ENCODE measurements at places on chromosomes 4 and X.

DNA sequence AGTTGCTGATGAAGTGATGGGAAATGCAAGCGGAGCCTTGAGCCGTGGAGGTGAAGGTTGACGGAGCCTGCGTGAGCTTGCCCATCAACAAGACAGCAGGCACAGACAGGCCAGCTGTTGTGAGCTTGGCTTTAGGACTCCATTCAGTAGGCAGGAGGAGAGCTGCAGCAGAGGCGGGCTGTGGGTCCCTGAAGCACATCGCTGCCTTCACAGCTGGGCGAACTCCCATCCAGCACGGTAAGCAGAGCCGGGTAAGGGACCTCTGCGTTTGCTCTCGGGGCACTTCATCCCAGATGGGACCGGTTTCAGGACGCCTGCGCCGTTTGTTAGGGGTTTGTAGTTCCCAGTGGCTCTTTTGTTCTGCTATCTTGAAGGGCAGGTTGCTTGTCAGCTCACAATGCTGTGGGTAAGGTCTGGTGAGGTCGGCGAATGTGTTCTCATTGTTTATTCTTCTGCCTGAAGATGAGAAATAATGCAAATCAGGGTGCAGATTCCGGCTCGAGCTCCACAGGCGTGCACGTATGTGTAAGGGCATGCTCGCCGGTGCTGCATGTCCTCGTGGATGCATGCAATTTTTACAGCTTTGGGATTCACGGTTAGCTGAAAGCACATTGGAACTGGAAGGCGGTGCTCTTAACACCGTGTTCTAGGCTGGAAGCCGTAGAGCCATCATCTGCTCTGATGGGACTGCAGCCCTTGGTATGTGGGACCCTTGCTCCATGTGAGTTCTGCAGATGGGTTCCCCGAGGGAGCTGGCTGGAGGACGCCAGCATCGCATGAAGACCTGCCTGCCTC, 54.6 kb upstream of the CLDN34 start:
- DNase-seq, result no peak

DNA sequence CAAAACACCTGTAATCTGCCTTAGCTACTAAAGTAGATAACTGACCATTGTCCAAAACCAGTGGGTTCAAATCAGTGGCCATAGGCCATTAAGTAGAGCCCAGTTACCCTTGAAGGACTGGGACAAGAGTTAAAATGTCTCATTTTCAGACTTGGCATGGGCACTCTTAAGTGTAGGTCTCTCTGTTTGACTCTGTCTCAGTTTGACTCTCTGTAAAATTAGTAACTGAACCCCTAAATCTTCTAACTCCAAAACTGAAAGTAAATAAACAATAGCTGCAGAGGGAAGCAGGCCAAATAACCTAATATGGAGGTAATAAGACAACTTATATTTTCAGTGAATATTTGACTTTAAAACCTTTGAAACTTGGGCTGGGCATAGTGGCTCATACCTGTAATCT, 89.1 kb downstream of the SLC16A2 start:
- DNase-seq, result no peak

DNA sequence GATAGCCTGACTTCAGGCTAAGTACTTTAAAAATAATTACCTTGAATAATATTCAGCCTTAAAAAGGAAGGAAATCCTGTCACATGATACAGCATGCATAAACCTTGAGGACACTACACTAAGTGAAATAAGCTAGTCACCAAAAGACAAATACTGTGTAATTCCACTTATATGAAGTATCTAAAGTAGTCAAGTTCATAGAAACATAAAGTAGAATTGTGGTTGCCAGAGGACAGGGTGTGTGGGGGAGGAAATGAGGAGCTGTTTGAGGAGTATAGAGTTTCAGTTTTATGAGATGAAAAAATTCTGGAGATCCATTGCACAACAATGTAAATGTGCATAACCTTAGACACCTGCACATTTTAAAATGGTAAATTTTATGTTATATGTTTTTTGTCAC, 5.6 kb upstream of the STPG2 start:
- no peak for DNase-seq

DNA sequence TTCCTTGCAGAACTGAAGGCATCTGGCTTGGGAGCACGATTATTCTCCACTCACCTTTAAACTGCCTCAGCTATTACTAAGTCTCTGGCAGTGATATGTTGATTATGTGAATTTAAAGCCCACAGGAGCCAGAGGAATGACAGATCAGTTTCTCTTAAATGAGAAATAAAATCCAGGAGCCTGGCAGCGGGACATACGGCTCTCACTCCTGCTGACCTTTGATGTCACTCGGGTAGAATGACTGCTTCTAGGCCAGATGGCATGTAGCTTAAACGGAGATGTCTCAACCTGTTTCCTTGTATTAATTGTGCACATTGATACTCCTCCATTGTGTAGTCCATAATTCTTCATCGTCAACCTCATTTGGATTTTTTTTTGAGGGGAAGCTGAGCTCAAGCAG, 4.0 kb upstream of the CBLL2 start:
- DNase-seq, result no peak

DNA sequence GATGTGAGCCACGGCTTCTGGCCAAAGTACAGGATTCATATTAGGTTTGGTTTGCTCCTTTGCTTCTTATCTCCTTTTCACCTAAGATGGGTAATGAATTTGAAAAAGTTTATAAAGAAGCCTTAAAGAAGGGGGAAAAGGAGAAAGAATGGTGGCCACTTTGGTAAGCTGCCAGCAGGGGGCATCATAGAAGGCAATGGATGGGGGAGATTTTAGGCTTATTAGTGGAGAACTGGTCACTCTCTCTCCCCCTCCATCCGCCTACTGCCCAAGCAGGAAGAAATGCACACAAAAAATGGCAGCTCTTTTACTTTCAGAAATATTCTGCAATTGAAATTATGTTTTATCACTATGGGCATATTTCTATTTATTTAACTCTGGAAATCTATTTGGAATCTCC, 32.0 kb downstream of the SPARCL1 start:
- DNase-seq, result no peak

DNA sequence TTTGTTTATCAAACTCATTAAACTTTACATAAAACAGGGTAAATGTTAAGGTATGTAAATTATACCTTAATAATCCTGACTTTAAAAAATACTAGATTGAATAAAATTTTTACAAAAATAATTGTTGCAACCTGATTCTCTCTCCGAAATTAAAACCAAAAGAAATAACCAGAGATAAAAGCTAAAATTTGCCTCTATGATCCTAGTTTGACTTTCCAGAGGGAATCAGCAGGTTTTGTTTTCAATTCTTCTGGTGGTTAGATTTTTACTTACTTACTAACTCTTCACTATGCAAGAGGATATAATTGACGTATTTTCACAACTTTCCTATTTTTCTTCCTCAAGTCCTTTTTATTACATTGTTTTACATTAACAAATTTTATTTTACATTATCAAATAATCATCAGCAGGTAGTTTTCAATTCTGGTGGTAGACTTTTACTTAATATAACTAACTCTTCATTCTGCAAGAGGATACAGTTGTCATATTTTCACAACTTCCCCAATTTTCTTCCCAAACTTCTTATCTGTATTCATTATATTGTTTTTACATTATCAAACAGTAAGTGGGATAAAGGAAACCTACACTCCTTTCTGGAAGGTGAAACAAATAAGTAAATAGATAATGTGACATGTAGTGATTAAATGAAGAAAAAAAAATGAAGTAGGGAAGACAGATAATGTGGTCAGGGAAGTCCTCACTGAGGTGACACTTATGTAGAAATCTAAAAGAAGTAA, 52.2 kb downstream of the TBCK start:
- no peak for DNase-seq

- no peak for DNase-seq
Observed at GRCh38 chr4:56077676-56078075, 128.9 kb downstream of the CEP135 start.

Measured in activated T-cell treated with anti-CD3 and anti-CD28 coated beads for 4 hours (primary cell).